MCF 10A (cell line): ENCODE measurements at places on chromosomes 2 and 18. TPM values are rescaled to one million over a fixed set of nuclear protein-coding genes. Genes with fewer than 3 reads are reported as not detected.
A peak's percentile ranks its signal among the peaks of the same experiment; 100 is the strongest.

DNA sequence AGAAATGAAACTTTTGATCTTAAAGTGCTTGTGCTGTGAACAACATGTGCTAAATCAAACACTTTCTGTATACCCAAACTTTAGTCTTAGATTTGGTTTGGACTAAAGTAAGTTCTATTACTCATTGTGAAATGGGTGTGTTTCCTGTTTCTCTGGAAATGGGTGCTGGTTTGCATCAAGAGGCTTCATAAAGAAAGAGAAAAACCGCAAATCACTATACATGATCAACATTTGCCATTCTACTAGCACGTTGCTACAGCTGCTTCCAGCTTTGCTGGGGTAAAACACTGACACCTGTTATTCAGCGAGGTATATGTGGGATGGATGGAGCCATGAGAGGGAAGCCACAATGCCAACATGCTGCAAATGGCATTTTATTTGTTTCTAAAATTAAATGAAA, 547.0 kb upstream of the ACVR2A start:
- H3K27ac ChIP-seq = no peak overlapping the region
- no peaks in the 10 kb centered on the region for H3K27me3 ChIP-seq
- no peak overlapping the region for H3K4me3 ChIP-seq
- H3K4me1 ChIP-seq = peaks cover 6% of the 10 kb centered on the region
- H3K36me3 ChIP-seq = no peaks in the 10 kb centered on the region
- no peak for DNase-seq

Gene CDH2
- 14.6 and 15.1 TPM in 2 replicates for total RNA-seq

Gene GPR155
- total RNA-seq = 1.9 and 3.3 TPM in 2 replicates

- H3K27ac ChIP-seq = no peak overlapping the region
- H3K4me1 ChIP-seq = peaks cover 6% of the 10 kb centered on the region
- H3K4me3 ChIP-seq = no peak overlapping the region
- no peak for DNase-seq
- peaks cover 6% of the 10 kb centered on the region for H3K36me3 ChIP-seq
Observed at GRCh38 chr2:70939839-70940580, 4.3 kb downstream of the ATP6V1B1 start.

Gene CNNM4
- total RNA-seq = 5.0 and 6.3 TPM in 2 replicates

Gene COLEC12
- total RNA-seq = 0.05 TPM in 1 of 2 replicates, not detected in the other

GRCh38 chr2:190213441-190214335, 105.9 kb downstream of the HIBCH start:
- no peak for DNase-seq
- no peaks in the 10 kb centered on the region for H3K4me1 ChIP-seq
- H3K27me3 ChIP-seq = no peaks in the 10 kb centered on the region
- H3K27ac ChIP-seq = no peak overlapping the region
- no peaks in the 10 kb centered on the region for H3K36me3 ChIP-seq

Gene MXD1
- total RNA-seq = 63.6 and 71.8 TPM in 2 replicates

Gene ANKRD29
- total RNA-seq = 2.4 and 3.8 TPM in 2 replicates

GRCh38 chr2:31413025-31413424, 1.5 kb downstream of the XDH start:
- H3K4me1 ChIP-seq = peaks cover 46% of the 10 kb centered on the region
- H3K27ac ChIP-seq = no peak overlapping the region
- no peaks in the 10 kb centered on the region for H3K36me3 ChIP-seq
- H3K4me3 ChIP-seq = peak overlapping the region; percentile 61

GRCh38 chr2:101706121-101706818, 8.8 kb downstream of the MAP4K4 start:
- peak overlapping the region; percentile 98 for H3K27ac ChIP-seq
- no peaks in the 10 kb centered on the region for H3K27me3 ChIP-seq
- no peak overlapping the region for H3K4me3 ChIP-seq
- peaks cover 49% of the 10 kb centered on the region for H3K36me3 ChIP-seq
- peaks cover 52% of the 10 kb centered on the region for H3K4me1 ChIP-seq

DNA sequence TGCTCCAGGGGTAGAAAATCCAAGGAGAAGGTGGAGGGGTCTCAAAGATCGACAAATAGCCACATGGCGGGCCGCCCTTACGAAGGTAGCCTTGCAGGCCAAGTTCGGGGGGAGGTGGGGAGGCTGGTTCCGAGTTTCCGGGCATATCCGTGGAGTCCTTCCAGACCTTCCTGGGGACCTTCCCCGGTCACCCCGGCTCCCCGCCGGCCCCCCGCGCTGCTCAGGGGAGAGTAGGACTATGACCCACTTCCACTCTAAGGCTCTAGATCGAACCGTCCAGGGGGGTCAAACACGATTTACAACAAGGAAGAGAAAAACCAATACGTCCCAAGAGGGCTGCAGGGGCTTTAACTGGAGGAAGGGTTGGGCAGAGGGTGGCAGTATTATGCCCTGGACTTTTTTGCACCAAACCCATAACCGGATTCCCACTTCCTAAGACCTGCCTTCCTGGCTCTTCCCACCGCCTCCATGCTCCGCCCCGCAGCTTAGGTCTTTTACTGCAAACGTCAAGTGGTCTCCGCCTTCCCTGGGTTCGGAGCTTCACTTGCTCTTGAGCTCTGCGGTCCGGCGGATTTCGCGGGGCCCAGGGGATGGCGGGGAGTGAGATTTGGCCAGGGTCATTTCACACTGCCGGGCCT, 779 bp upstream of the LYPD6 start:
- peaks cover 6% of the 10 kb centered on the region for H3K36me3 ChIP-seq
- no peaks in the 10 kb centered on the region for H3K27me3 ChIP-seq
- peak overlapping the region; percentile 27 for H3K27ac ChIP-seq

- H3K27ac ChIP-seq = peak overlapping the region; percentile 91
- H3K4me1 ChIP-seq = peaks cover 32% of the 10 kb centered on the region
- DNase-seq = peak; percentile 22
- no peaks in the 10 kb centered on the region for H3K36me3 ChIP-seq
- H3K27me3 ChIP-seq = no peaks in the 10 kb centered on the region
Observed at GRCh38 chr18:63867368-63868125, 20.0 kb upstream of the SERPINB2 start.

DNA sequence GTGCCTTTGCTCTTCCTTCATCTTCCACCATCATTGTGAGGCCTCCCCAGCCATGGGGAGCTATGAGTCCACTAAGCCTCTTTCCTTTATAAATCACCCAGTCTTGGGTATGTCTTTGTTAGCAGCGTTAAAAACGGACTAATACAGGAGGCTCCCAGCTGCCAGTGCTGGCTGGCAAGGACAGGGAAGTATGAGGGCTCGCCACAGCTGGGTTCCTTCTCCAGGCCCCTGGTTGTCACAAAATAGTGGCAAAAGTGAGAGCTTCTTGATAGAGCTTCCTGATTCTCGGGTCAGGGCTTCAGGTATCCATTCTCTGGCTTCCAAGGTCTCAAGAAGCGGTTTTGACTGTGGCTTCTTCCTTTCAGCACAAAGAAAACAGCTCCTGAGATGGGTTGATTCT, 85.0 kb downstream of the ZNF516 start:
- peaks cover 20% of the 10 kb centered on the region for H3K36me3 ChIP-seq
- H3K27ac ChIP-seq = no peak overlapping the region

GRCh38 chr2:128500138-128500800, 181.6 kb upstream of the HS6ST1 start:
- H3K4me3 ChIP-seq = no peak overlapping the region
- H3K36me3 ChIP-seq = no peaks in the 10 kb centered on the region
- no peak for DNase-seq
- no peak overlapping the region for H3K27ac ChIP-seq

DNA sequence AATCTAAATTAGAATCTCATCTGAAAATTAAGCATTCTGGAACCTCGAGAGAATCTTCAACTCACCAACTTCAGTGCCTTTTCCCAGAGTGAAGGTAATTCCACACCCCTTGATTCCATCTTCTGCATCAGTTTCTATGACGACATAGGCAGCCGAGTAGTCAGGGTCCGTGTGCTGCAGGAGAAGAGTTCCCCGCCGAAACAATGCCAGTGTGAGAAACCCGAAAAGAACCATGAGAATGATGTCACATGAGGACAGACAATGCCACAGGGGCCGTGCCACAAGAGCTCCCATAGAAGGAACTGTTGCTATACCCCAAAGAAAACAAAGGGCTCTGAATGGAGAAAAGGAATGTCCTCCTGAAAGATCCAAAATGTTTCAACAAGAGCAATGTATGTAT, 6.0 kb downstream of the ENOSF1 start:
- no peak overlapping the region for H3K4me3 ChIP-seq
- no peak for DNase-seq
- peaks cover 55% of the 10 kb centered on the region for H3K36me3 ChIP-seq
